COR-L47 (cell line): ENCODE measurements at places on chromosomes 7 and 10.

GRCh38 chr7:70570029-70570428 is 561.9 kb upstream of the GALNT17 start:
- no peak for DNase-seq

GRCh38 chr10:132361581-132362101 is 29.6 kb downstream of the LRRC27 start:
- no peak for DNase-seq

DNA sequence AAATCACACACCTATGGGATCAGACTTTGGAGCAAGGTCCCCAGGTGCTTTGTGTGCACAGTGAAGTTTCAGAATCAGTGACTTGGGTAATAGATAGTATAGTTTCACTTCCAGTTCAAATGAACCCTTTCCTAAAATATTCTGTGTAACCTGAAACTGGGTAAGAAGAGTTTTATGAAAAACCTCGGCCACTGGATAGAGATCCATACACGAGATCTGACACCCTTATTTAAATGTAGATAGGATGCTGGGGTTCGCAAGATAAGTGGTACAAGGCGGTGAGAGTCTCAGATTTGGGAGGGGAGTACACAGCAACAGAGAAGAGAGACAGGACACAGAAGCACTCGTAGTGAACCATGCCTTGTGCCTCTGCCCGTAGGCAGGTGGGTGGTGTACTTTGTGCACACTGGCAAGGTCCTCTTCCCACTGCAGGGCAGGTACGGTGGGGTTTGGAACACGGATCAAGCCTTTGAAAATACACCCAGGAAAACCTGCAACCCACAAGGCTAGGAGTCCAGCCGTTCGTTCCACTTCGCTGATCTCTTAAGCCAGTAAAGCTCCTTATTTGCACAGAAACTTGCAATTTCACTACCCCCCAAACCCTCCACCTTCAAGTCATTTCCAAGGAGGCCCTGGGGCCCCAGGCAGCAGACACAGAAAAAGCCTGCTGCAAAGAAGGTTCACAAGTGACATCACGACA is 162.8 kb downstream of the USP6NL start:
- no peak for DNase-seq

DNA sequence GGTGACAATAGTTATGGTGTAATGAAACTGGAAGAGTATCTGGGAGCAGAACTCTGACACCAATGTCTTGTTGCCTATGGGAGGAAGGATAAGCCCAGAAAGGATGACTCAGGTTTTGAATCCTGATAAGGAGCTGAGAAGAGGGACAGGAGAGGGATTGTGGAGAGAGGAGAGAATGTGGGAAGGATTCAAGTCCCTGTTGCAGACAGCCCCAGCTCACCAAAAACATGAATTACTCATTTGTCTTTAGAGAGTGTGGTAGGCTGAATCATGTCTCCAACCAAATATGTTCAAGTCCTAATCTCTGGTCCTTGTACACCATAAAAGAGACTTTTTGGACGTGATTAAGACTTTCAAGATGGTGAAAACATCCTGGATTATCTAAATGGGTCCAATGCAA is 206.9 kb upstream of the PHYHIPL start:
- no peak for DNase-seq

DNA sequence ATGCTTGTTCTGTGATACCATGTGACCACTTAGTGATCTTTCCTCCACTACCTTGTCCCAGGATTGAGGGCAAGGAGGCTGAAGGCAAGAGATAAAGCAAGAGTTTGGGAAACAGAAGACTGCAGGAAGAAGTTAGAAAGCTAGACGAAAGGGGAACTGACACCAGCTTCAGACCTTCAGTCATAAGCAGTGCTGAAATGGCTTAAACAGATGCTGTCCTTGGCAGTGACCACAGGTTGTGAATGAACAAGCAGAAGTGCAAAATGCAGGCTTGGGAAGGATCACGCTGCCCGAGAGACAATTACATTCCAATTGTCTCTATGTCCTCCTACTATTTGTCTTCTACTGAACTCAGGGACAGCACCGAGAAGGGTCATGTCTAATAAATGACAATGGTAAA is 704.9 kb upstream of the AUTS2 start:
- DNase-seq, result no peak

DNA sequence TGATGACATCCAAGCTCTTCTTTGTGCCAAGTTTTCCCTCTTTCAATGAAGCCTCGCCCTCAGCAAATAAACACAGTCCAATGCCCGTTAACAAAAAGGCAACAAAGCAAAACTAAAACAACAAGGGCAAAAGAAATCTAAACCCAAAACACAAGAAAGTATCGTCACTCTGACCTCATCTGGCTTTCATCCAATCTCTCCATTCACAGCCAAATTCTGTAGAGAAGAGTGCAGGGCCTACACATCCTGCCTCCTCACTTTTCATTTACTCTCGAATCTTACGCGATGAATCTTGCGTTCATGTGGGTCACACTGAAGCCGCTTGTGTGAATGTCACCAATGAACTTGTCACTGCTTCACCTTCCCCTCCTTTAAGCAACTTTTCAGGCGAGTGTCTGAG is 15.9 kb upstream of the AKR1E2 start:
- DNase-seq, result no peak

DNA sequence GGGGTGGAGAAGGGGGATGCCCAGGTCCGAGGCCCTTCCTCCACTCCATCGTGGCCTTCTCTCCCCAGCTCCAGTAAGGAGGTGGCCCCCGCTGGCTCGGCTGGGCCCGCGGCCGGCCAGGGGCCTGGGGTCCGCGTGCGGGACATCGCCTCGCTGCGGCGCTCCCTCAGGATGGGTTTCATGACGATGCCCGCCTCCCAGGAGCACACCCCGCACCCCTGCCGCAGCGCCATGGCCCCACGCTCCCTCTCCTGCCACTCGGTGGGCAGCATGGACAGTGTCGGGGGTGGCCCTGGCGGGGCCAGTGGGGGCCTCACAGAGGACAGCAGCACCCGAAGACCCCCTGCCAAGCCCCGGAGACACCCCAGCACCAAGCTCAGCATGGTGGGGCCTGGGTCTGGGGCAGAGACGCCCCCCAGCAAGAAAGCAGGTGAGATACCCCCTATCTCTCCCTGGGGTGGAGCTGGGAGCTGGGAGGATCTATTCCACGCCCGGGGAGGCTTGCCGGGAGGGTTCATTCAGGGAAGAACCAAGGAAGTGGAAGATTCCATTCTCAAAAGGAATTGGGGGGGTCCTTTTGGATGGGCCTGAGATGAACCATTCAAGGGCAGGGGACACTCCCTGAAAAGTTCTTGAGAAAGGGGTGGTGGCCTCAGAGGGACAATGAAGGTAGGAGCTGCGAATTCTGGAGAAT is 3.2 kb downstream of the NYAP1 start:
- DNase-seq, result peak; percentile 16

DNA sequence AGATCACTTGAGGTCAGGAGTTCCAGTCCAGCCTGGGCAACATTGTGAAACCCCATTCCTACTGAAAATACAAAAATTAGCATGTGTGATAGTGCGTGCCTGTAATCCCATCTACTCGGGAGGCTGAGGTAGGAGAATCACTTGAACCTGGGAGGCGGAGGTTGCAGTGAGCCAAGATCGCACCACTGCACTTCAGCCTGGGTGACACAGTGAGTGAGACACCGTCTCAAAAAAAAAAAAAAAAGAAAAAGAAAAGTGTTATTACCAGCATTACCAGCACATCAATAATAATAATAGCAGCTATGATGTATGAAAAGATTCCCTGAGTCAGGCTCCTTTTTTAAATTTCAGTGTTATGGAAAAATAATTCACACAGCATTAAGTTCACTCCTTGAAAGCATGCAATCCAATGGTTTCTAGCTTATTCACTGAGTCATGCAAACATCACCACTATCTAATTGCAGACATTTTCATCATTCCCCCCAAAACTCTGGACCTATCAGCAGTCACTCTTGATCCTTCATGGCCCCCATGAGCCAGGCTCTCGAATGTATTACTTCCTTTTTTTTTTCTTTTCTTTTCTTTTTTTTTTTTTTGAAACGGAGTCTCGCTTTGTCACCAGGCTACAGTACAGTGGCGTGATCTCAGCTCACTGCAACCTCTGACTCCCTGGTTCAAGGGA is 228.4 kb downstream of the FANK1 start:
- no peak for DNase-seq

- no peak for DNase-seq
These were observed 53.5 kb downstream of the EXOC6 start for GRCh38 chr10:92901819-92902251.

DNA sequence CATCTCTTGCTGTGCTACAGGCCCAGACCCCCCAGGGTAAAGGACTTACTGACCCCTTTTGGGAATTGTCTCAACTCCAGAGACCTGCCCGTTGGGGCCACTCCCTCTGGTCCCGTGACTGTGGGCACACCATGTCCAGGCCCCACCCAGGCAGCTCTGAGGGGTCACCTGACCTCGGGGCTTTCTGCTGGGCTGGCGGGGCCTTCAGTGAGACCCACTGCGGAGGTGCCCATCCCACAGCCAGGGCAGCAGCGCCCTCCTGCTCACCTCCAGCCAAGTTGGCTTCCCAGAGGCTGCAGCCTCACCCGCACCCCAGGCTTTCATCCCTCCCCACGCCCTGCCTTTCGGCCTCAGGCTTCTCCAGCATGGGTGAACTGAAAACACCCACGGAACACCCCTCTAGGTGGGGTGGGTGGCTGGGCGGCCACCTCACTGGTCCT is 147.2 kb downstream of the DNAJB6 start:
- no peak for DNase-seq

DNA sequence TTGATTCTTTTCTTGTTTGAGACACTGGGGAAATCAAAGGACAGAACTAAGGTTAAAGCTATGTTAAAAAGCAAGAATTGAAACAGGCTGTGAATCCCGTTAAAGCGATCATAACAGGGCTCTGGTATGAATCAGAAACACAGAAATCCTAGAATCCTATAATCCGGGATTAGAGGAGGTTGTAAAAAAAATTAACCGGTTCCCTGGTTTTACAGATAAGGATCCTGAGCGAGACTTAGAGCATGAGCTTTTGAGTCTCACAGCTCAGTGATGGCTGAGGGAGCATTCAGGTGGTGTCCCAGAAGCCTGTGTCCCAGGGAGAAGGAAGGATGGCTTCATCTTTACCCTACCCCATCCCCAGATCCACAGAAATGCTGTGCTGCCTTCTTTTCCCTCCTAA is 461.3 kb downstream of the PAXIP1 start:
- no peak for DNase-seq

DNA sequence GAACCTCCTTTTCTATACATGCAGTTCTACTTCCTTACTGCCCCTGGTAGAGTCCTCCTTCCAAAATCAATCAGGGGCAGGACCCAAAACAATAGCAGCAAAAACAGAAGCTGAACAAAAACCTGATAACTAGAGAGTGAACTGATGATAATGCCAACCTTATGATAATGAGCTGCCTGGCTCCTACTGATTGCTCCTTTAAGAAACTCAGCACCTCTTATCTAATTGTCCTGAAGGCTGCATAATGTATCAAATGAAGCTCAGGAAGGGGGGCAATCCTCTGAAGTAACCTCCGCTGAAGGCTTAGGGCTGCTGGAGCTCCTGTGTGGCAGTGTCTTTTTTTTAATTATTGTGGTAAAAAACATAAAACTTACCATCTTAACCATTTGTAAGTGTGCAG is 257.0 kb downstream of the PHTF2 start:
- DNase-seq, result no peak

GRCh38 chr10:91012502-91012901 is 91.6 kb upstream of the ANKRD1 start:
- DNase-seq, result no peak

DNA sequence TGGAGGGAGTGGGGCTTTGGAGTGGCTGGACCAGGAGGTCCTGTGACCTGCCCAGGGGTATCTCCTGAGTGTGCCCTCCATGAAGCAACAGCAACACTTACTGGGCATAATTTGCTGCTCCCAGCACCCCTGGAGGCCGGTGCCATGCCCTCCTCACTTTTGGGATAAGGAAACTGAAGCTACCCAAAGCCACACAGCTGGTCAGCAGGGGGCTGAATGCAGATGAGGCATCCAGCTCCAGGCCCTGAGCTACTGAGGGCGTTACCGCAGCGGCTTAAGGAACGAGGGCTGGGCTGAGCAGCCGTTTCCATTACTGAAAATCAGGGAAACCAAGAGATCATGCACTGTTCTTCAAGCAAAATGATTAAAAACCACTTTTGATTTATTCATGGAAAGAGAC is 408.9 kb downstream of the GLRX3 start:
- DNase-seq, result no peak

- no peak for DNase-seq
These were observed 3.9 kb downstream of the FOXL3 start for GRCh38 chr7:293681-294439.

DNA sequence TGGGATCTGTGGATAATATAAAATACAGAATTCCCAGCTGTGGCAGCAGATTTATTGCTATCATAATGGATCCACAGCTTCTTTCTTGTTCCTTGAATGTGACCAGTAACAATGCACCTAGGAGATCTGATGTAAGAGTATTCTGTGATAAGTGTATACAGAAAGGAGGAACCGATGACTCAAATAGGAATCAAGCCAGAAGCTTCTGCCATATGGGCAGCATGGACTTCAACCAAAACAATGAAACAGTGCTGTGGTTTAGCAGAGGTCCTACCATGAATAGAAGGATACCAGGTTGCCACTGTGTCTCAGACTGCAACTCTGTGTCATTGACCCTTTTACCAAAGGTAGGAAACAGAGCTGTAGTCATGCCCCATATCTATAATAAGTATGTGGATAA is 81.8 kb downstream of the PTPRZ1 start:
- no peak for DNase-seq

GRCh38 chr7:151066273-151066974 is 7.0 kb downstream of the SLC4A2 start:
- no peak for DNase-seq

DNA sequence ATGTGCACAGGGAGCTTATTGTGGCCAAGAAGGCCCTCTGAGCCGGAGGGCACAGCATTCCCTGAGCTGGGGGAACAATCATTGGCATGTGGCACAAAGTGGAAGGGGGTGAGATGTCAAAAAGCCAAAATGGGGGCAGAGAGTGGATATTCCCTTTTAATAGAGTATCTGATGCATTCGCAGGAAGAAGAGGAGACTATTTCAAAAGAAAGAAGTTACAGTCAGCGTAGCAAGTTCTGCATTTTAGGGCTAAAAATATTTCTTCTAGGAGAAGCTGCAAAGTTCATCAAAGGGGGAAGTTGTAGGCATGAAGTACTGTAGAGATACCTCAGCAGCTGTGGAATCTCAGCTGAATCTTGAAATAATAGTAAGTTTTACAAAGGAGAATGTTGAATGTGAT is 136.0 kb upstream of the WDR11 start:
- no peak for DNase-seq

GRCh38 chr7:45435846-45436245 is 138.3 kb upstream of the ADCY1 start:
- no peak for DNase-seq

- no peak for DNase-seq
These were observed 191.4 kb downstream of the FAM107B start for GRCh38 chr10:14583252-14583651.

DNA sequence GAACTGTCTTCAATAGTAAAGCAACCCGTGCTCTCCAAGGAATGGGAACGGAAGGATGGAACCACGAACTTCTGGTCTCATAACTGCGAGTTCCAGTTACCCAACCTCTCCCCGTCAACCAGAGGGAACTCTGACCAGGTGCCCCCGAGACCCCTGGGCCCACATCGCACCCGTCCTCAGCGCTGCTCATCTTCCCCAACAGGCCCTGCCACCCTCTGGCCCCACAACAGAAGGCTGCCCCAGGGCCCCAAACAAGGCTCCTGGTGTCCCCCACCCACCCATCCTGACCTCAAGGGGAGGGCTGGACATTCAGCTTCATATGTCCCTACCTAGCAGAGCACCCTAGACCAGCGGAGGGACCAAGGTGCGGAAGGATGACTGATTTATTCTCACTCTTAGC is 22.7 kb downstream of the PITRM1 start:
- DNase-seq, result no peak
